Activated CD4-positive, alpha-beta T cell treated with anti-CD3 and anti-CD28 coated beads for 4 hours (primary cell): ENCODE measurements at places on chromosomes 13 and 19.

- no peak for DNase-seq
Measured at GRCh38 chr19:8194528-8195267, 14.5 kb upstream of the CERS4 start.

DNA sequence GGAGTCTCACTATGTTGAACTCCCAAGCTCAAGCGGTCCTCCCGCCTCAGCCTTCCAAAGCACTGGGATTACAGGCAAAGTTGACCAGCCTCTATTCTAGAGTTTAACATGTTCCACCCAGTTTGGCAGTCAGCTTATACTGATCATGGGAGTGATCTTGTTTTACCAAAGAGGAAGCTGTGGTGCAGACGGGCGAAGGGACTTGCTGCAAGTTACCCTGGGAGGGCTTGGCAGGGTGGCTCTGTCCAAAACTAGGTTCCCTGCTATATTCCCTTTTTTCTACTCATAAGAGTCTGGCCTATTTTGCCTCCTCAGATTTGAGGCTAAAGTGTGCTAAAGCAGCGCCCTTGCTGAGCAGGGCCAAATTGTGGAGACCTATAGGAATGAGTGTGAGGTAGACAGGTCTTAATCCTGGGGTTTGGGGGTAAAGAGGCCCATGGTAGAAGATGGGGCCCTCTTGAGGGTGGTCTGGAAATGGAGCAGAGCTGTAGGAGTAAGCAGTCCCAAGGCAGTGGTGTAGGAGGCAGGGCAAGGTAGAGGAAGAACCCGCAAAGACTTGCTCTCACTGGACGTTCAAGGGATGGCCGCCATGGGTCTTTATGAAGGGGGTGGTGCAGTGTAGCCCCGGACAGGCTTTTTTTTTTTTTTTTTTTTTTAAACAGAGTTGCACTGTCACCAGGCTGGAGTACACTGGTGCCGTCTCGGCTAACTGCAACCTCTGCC lies 3.3 kb downstream of the RPS19 start:
- DNase-seq = no peak

DNA sequence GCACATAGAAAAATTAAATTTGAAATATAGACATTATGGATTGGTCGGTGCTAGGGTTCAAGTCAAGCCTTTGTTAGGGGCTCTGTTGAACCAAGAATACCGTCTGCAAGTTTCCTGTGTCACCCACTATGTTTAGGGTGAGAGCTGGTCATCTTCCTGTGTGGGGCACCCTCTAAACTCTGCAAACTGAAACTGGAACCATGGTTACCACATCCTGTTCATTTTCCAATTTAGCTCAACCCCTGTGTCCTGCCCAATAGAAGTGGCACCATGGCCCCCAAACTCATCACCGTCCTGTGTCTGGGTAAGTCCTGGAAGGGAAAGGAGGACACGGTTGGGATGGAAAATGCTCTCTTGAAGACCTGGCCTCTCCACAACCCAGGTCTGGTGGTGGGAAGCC lies 29.9 kb downstream of the LAIR2 start:
- no peak for DNase-seq

GRCh38 chr19:28126135-28126898 lies 1086.6 kb downstream of the UQCRFS1 start:
- DNase-seq = no peak

GRCh38 chr19:15137777-15138176 lies 30.6 kb downstream of the SYDE1 start:
- DNase-seq = no peak

DNA sequence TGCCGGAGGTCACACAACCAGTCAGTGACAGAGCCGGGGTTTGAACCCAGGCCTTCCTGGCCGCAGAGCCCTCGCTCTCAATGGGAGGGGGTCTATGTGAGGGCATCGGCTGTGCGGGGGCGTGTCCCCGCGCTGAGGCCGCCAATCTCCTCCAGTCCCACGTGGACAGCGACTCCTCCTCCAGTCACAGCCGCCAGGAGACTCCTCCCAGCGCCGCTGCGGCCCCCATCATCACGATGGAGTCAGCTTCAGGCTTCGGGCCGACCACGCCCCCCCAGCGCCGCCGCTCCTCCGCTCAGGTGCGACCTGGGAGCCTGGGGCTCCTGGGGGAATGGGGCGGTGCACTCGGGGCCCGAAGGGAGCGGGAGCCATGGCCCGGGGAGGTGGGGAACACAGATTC lies 6.0 kb downstream of the SPRED3 start:
- DNase-seq = peak; percentile 66
